ENCODE measurements at places on chromosomes 2 and 18.

- no peak overlapping the region for H3K4me3 ChIP-seq
- H3K27me3 ChIP-seq, result no peaks in the 10 kb centered on the region
Measured at GRCh38 chr18:48154828-48155227, 224.4 kb upstream of the SMAD2 start.

- no peaks in the 10 kb centered on the region for H3K27me3 ChIP-seq
- H3K4me3 ChIP-seq, result no peak overlapping the region
- DNase-seq, result no peak
- no peak overlapping the region for H3K27ac ChIP-seq
- H3K36me3 ChIP-seq, result no peaks in the 10 kb centered on the region
Measured at GRCh38 chr2:239328351-239329191, 72.2 kb downstream of the HDAC4 start.

GRCh38 chr2:20919297-20919800 lies 96.4 kb upstream of the LDAH start:
- DNase-seq, result no peak
- no peaks in the 10 kb centered on the region for H3K27me3 ChIP-seq
- H3K36me3 ChIP-seq, result no peaks in the 10 kb centered on the region

- no peak overlapping the region for H3K27ac ChIP-seq
- no peaks in the 10 kb centered on the region for H3K27me3 ChIP-seq
- H3K4me3 ChIP-seq, result no peak overlapping the region
- no peak for DNase-seq
Measured at GRCh38 chr2:12813166-12813565, 96.4 kb downstream of the TRIB2 start.

GRCh38 chr2:235996419-235996818 lies 171.8 kb downstream of the GBX2 start:
- no peak overlapping the region for H3K4me3 ChIP-seq
- no peaks in the 10 kb centered on the region for H3K36me3 ChIP-seq
- no peaks in the 10 kb centered on the region for H3K27me3 ChIP-seq

DNA sequence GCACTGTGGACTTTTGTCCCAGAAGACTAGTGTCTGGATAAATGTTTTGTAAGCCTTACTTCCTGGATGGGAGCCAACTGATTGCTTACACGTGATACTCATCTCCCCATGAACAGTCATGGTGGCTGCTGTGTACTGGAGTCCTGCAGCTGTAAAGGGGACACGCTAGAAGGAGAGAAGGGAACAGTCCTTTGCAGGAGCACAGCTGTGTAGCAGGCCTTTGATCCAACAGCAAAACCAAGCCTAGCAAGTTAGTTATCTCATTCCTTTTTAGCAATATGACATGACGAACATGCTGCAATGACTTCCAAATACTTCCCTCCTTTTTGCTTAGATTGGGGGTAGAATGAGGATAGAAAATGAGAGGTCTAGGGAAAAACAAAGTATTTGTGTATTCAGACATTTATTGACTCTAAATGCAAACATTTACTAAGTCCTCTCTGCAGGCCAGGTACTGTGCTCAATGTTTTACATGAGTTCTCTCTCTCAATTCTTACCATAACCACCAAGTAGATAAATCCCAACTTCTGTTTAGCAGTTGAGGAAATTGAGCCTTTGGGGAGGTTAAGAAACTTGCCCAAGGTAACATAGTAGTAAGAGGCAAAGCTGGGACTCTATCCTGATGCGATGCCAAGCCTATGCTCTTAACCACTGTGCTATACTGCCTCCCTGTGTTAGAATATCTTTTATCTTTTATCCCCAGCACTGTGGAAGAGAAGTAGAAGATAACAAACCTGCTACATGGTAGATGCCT lies 55.4 kb upstream of the CD28 start:
- H3K4me3 ChIP-seq, result no peak overlapping the region
- no peaks in the 10 kb centered on the region for H3K36me3 ChIP-seq
- DNase-seq, result peak; percentile 73

GRCh38 chr18:62683935-62684334 lies 31.4 kb upstream of the PHLPP1 start:
- no peaks in the 10 kb centered on the region for H3K4me1 ChIP-seq
- peak; percentile 69 for DNase-seq
- no peaks in the 10 kb centered on the region for H3K27me3 ChIP-seq
- H3K36me3 ChIP-seq, result no peaks in the 10 kb centered on the region
- H3K4me3 ChIP-seq, result no peak overlapping the region

DNA sequence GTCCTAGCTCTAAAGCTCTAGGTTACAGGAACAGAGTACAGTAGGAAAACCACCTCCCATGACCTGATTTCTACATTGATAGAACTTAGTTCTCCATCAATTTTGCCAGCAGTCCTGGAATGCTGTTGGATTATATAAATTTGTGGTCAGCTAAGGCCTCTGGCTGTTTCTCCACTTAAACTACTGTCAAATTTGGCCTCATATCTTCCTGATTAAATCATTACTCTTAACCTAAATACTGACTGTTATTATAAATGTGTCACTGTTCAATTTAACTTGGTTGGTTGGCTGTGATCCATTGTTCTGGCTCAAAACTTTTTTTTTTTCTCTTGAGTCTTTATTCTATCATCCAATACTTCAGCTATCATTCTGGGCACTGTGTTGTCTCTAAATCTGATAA lies 71.2 kb downstream of the TGFA start:
- H3K36me3 ChIP-seq, result no peaks in the 10 kb centered on the region
- no peak overlapping the region for H3K27ac ChIP-seq
- DNase-seq, result no peak
- no peaks in the 10 kb centered on the region for H3K27me3 ChIP-seq

DNA sequence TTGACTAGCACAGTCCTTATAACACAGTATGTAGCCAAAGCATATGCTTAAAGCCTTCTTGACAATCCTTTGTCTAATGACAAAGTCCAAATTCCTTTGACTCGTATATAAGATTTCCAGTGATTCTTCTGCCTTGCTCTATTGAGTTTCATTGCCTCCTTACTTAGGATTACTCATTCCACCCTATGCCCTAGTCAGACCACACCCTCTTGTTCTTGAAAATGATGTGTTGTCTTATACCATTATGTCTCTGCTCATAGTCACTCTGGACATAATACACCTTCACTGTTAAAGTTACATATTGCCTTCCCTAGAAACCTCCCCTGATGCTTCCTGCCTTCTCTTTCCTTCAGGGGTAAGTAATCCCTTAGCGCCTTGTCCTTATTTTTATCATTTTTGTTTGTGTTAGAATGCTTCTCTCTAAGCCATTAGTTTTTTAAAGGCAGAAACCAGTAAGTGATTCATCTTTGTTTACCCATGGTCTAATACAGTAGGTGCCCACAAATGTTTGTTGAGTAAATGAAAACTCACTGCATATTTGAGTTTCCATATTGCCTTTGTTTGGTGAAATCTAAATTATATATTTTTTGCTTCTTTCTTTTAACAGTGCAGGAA lies 19.3 kb downstream of the GPD2 start:
- no peaks in the 10 kb centered on the region for H3K27me3 ChIP-seq
- no peaks in the 10 kb centered on the region for H3K36me3 ChIP-seq
- H3K4me1 ChIP-seq, result no peaks in the 10 kb centered on the region
- H3K4me3 ChIP-seq, result no peak overlapping the region
- H3K27ac ChIP-seq, result no peak overlapping the region

- no peaks in the 10 kb centered on the region for H3K4me1 ChIP-seq
- DNase-seq, result peak; percentile 52
- H3K36me3 ChIP-seq, result no peaks in the 10 kb centered on the region
- no peak overlapping the region for H3K4me3 ChIP-seq
Measured at GRCh38 chr18:23703057-23703986, 14.1 kb downstream of the LAMA3 start.

DNA sequence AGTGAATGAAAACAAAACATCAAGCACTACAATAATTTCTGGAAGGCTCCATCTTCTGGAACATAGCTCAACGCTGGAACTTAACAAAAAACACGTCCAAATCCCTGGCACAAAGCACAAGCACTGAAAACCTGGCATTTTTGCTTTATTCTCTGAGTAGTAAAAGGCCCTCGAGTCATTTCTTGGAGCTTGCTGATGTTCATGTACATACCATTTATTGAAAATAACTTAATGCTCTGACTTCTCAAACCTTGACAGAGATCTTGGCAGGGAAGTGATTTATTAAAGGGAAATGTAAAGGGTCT lies 76.5 kb upstream of the STK17B start:
- H3K36me3 ChIP-seq, result no peaks in the 10 kb centered on the region
- no peaks in the 10 kb centered on the region for H3K4me1 ChIP-seq
- H3K27me3 ChIP-seq, result no peaks in the 10 kb centered on the region
- DNase-seq, result no peak
- no peak overlapping the region for H3K4me3 ChIP-seq
- no peak overlapping the region for H3K27ac ChIP-seq

DNA sequence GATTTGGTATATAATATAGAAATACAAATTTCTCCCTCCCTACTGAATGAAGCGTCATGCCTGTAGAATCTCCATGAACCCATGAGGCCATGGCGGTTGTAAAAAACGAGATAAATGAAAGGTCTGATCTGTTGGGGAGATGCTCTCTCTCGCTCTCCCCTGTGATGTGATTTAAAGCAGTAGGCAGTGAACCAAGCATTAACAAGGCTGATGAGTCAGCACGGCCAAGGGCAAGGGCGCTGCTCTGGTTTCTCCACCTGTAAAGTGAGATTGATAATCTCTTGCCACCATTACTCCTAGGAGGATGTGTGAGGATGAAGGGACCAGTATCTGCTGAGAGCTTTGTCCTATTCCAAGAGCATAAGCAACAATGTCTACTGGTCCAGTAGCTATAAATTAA lies 553.3 kb downstream of the CMPK2 start:
- H3K4me1 ChIP-seq, result no peaks in the 10 kb centered on the region
- no peaks in the 10 kb centered on the region for H3K36me3 ChIP-seq
- no peak overlapping the region for H3K4me3 ChIP-seq
- H3K27me3 ChIP-seq, result no peaks in the 10 kb centered on the region
- no peak for DNase-seq
- no peak overlapping the region for H3K27ac ChIP-seq

- H3K27ac ChIP-seq, result no peak overlapping the region
- no peaks in the 10 kb centered on the region for H3K36me3 ChIP-seq
- peaks cover 32% of the 10 kb centered on the region for H3K27me3 ChIP-seq
Measured at GRCh38 chr2:176187200-176187898, 1.1 kb upstream of the HOXD1 start.

DNA sequence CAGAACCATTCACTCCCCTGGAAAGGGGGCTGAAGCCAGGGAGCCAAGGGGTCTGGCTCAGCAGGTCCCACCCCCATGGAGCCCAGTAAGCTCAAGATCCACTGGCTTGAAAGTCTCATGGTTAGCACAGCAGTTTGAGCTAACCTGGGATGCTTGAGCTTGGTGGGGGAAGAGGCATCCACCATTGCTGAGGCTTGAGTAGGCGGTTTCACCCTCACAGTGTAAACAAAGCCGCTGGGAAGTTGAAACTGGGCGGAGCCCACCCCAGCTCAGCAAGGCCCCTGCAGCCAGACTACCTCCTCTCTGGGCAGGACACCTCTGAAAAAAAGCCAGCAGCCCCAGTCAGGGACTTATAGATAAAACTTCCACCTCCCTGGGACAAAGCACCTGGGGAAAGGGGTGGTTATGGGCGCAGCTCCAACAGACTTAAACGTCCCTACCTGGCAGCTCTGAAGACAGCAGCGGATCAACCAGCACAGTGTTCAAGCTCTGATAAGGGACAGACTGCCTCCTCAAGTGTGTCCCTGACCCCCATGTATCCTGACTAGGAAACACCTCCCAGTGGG lies 14.7 kb upstream of the TTC32 start:
- DNase-seq, result no peak
- H3K4me3 ChIP-seq, result no peak overlapping the region
- H3K27ac ChIP-seq, result no peak overlapping the region
- no peaks in the 10 kb centered on the region for H3K27me3 ChIP-seq
- H3K4me1 ChIP-seq, result no peaks in the 10 kb centered on the region
- H3K36me3 ChIP-seq, result no peaks in the 10 kb centered on the region

- H3K4me3 ChIP-seq, result no peak overlapping the region
- H3K4me1 ChIP-seq, result no peaks in the 10 kb centered on the region
- no peaks in the 10 kb centered on the region for H3K36me3 ChIP-seq
- H3K27me3 ChIP-seq, result no peaks in the 10 kb centered on the region
Measured at GRCh38 chr2:61980758-61981157, 75.3 kb downstream of the COMMD1 start.

GRCh38 chr2:176079831-176080539 lies 3.8 kb downstream of the EVX2 start:
- peaks cover 4% of the 10 kb centered on the region for H3K4me1 ChIP-seq
- no peaks in the 10 kb centered on the region for H3K36me3 ChIP-seq
- peak; percentile 84 for DNase-seq
- H3K4me3 ChIP-seq, result no peak overlapping the region

GRCh38 chr2:191912764-191913163 lies 65.9 kb upstream of the CAVIN2 start:
- H3K4me1 ChIP-seq, result no peaks in the 10 kb centered on the region
- no peaks in the 10 kb centered on the region for H3K27me3 ChIP-seq
- H3K36me3 ChIP-seq, result no peaks in the 10 kb centered on the region
- H3K4me3 ChIP-seq, result no peak overlapping the region
- DNase-seq, result no peak

- no peak overlapping the region for H3K4me3 ChIP-seq
- no peaks in the 10 kb centered on the region for H3K27me3 ChIP-seq
- DNase-seq, result no peak
- H3K36me3 ChIP-seq, result no peaks in the 10 kb centered on the region
- no peak overlapping the region for H3K27ac ChIP-seq
Measured at GRCh38 chr2:63218800-63219526, 168.3 kb downstream of the OTX1 start.

- H3K27me3 ChIP-seq, result no peaks in the 10 kb centered on the region
- no peaks in the 10 kb centered on the region for H3K36me3 ChIP-seq
- no peak overlapping the region for H3K4me3 ChIP-seq
- DNase-seq, result no peak
Measured at GRCh38 chr2:218829868-218830451, 1.6 kb downstream of the PRKAG3 start.

DNA sequence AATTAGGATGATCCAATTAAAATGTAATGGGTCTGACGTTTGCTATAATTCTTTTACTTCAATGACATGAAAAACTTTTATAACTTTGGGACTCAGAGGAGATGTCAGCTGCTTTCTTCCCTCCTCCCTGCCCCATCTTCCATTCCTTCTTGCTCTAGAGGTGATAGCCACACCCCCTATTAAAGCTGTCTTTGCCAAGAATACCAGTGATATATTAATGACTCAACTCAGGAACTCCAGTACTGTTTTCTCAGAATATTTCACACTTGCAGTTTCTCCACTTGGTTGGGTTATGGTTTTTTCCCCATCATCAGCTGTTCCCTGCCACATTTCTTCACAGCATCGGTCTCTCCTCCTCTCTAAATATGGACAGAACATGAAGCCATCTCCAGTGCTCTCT lies 184.0 kb downstream of the KCNE4 start:
- DNase-seq, result no peak
- no peaks in the 10 kb centered on the region for H3K27me3 ChIP-seq
- no peaks in the 10 kb centered on the region for H3K36me3 ChIP-seq

GRCh38 chr2:40430776-40431599 lies 20.9 kb downstream of the SLC8A1 start:
- no peaks in the 10 kb centered on the region for H3K36me3 ChIP-seq
- no peaks in the 10 kb centered on the region for H3K27me3 ChIP-seq
- DNase-seq, result no peak
- H3K27ac ChIP-seq, result no peak overlapping the region

- H3K4me3 ChIP-seq, result no peak overlapping the region
- H3K4me1 ChIP-seq, result no peaks in the 10 kb centered on the region
- DNase-seq, result no peak
- no peaks in the 10 kb centered on the region for H3K36me3 ChIP-seq
- H3K27ac ChIP-seq, result no peak overlapping the region
Measured at GRCh38 chr2:2926009-2926857, 451.4 kb downstream of the EIPR1 start.

Measured in mesendoderm (in vitro differentiated cells).